ENCODE measurements at places on chromosomes 4 and X. TPM values are rescaled to one million over a fixed set of nuclear protein-coding genes. Genes with fewer than 3 reads are reported as not detected.

GRCh38 chr4:165631912-165632311 is 241.1 kb upstream of the TLL1 start:
- H3K27me3 ChIP-seq, result peaks cover 2% of the 10 kb centered on the region
- H3K4me3 ChIP-seq, result no peak overlapping the region
- no peak for DNase-seq
- no peaks in the 10 kb centered on the region for H3K4me1 ChIP-seq

GRCh38 chr4:165209796-165210195 is 2.4 kb downstream of the KLHL2 start:
- H3K4me1 ChIP-seq, result peaks cover 59% of the 10 kb centered on the region
- peak overlapping the region; percentile 66 for H3K4me3 ChIP-seq
- H3K27me3 ChIP-seq, result no peaks in the 10 kb centered on the region
- DNase-seq, result no peak
- H3K36me3 ChIP-seq, result peaks cover 21% of the 10 kb centered on the region

GRCh38 chr4:68462691-68463090 is 15.4 kb downstream of the TMPRSS11E start:
- DNase-seq, result no peak
- no peaks in the 10 kb centered on the region for H3K4me1 ChIP-seq
- no peaks in the 10 kb centered on the region for H3K27me3 ChIP-seq
- H3K4me3 ChIP-seq, result no peak overlapping the region

DNA sequence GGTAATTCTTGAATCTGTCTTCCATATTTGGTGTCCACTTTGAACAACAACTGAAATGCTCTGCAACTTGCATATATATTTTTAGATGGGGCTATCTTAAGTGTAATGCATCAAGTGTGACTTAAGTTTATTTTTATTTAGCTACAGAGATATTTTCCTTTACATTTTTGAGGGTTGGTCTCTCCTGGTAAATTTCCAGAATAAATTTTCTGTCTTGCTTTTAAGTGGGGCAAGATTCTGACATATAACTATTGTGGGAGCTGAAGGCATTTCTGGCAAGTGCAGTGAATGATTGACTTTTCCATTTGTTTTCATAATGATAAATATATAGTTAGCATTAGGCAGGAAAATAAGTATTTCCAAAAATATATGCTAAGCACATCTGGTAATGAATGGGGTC is 18.8 kb downstream of the UNC5C start:
- peaks cover 10% of the 10 kb centered on the region for H3K27me3 ChIP-seq
- H3K27ac ChIP-seq, result no peak overlapping the region
- no peaks in the 10 kb centered on the region for H3K36me3 ChIP-seq
- H3K4me3 ChIP-seq, result no peak overlapping the region
- no peak for DNase-seq
- no peaks in the 10 kb centered on the region for H3K4me1 ChIP-seq

- no peaks in the 10 kb centered on the region for H3K36me3 ChIP-seq
- H3K27ac ChIP-seq, result no peak overlapping the region
- no peak for DNase-seq
- H3K4me3 ChIP-seq, result no peak overlapping the region
- H3K27me3 ChIP-seq, result peaks cover 2% of the 10 kb centered on the region
Measured at GRCh38 chr4:150164956-150165629, 86.8 kb downstream of the DCLK2 start.

- H3K36me3 ChIP-seq, result peaks cover 1% of the 10 kb centered on the region
- H3K4me1 ChIP-seq, result no peaks in the 10 kb centered on the region
- no peak for DNase-seq
- H3K4me3 ChIP-seq, result no peak overlapping the region
Measured at GRCh38 chrX:44157858-44158257, 184.7 kb upstream of the NDP start.

- no peak overlapping the region for H3K4me3 ChIP-seq
- H3K4me1 ChIP-seq, result no peaks in the 10 kb centered on the region
- H3K27me3 ChIP-seq, result no peaks in the 10 kb centered on the region
- peaks cover 2% of the 10 kb centered on the region for H3K36me3 ChIP-seq
- DNase-seq, result no peak
Measured at GRCh38 chrX:1224954-1225353, 12.5 kb upstream of the CRLF2 start.

DNA sequence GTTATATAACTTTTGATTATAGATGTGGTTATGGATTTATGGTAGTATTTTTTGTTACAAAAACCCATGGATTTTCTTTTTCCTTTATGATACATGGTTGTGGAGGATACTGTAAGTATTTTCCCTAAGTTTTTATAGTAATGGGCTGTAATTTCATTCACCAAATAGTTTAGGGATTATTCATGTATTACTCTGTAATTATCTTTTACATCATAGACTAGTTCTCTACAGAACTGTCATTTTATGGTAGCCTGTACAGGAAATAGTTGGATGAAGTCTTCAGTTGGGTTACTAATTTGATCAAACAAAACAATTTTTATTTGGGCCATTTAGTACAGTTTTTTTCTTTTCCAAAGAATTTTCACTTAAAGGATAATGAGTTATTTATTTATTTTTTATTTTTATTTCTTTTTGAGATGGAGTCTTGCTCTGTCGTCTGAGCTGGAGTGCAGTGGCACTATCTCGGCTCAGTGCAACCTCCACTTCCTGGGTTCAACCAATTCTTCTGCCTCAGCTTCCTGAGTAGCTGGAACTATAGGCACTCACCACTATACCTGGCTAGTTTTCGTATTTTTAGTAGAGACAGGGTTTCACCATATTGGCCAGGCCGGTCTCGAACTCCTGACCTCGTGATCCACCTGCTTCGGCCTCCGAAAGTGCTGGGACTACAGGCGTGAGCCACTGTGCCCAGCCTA is 42.1 kb downstream of the RBPJ start:
- H3K27me3 ChIP-seq, result no peaks in the 10 kb centered on the region
- peaks cover 13% of the 10 kb centered on the region for H3K36me3 ChIP-seq
- H3K4me3 ChIP-seq, result peak overlapping the region; percentile 28
- no peak overlapping the region for H3K27ac ChIP-seq

GRCh38 chr4:113053883-113054282 is 4.4 kb downstream of the ANK2 start:
- DNase-seq, result no peak
- H3K4me3 ChIP-seq, result no peak overlapping the region
- peaks cover 9% of the 10 kb centered on the region for H3K27me3 ChIP-seq
- H3K27ac ChIP-seq, result no peak overlapping the region
- no peaks in the 10 kb centered on the region for H3K36me3 ChIP-seq

- H3K27me3 ChIP-seq, result no peaks in the 10 kb centered on the region
- no peak overlapping the region for H3K4me3 ChIP-seq
- no peak for DNase-seq
- peaks cover 10% of the 10 kb centered on the region for H3K36me3 ChIP-seq
- peaks cover 3% of the 10 kb centered on the region for H3K4me1 ChIP-seq
Measured at GRCh38 chrX:72540318-72540717, 32.3 kb downstream of the HDAC8 start.

The ZNF275 gene
- 24.6 TPM for total RNA-seq

The IL9R gene
- 31.4 TPM for total RNA-seq

The MMRN1 gene
- total RNA-seq, result 0.28 TPM

The PCYT1B gene
- total RNA-seq, result 0.23 TPM

The PAGE4 gene
- total RNA-seq, result not detected

The PAGE2B gene
- total RNA-seq, result 1.9 TPM
